ENCODE measurements at places on chromosomes 4 and X.

DNA sequence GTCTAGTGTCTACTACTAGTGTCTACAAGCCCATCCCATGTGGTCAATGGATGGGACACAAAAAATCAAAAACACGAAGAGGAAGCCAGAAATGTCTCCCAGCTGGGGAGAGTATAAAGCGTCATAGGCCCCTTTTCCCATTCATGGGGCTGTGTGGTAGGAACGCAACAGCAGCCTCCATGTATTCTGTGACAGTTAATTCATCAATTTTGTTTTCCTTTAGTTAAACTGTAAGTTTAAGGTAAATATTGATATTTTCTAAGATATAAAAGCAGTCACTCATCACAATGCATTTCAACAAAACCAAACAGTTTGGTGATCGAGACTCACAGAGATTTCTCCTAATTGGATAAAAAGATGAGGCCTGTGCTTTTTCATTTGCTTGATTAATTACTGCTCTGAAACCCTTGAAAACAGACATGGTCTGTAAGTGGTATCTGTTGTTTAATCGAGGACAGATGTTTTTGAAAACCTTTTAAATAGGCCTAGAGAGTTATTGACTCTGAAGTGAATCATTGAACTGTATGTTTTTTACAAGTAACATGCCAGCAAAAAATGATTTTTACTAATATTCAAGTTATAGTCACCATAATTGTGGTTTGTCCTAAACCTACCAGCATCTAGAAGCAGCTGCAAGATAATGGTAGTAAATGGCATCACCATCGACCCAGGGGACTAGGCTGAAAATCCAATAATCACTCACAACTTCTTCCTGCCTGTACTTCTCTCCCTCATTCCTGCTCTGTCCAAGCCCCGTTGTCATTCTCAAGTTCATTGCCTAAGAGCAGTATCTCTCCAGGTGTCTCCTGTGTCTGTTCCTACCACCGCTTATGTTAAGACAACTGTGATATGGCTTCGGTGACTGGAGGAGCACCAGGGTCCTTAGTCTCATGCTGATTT lies 87.7 kb upstream of the SHISA3 start:
- no peak for DNase-seq

DNA sequence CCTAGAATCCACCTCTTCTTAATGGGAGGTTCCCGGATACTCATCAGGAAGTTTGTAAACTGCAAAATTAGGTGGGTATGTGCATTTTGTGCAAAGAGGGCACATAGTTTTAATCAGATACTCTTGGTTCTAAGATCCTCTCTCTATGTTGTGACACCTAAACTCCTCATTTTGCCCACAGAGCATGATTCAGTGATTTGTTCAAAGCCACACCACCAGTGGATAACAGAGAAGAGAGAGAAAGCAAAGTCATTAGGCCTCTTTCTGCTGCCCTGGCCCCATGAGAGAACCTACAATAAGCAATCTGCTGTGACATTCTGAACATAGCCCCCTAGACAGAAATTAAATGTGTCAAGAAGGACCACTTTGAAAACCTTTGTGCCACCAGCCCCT lies 72.3 kb upstream of the STIM2 start:
- no peak for DNase-seq

- no peak for DNase-seq
Measured at GRCh38 chr4:74096265-74096980, 2.6 kb downstream of the CXCL2 start.

GRCh38 chr4:65023883-65024670 lies 614.8 kb upstream of the TECRL start:
- no peak for DNase-seq

GRCh38 chrX:47232803-47233332 lies at the start of gene USP11:
Gene USP11 (plus strand): TSS chrX:47233009. CDS start chrX:47233044, 35 bp downstream.
- DNase-seq = peak; percentile 52

DNA sequence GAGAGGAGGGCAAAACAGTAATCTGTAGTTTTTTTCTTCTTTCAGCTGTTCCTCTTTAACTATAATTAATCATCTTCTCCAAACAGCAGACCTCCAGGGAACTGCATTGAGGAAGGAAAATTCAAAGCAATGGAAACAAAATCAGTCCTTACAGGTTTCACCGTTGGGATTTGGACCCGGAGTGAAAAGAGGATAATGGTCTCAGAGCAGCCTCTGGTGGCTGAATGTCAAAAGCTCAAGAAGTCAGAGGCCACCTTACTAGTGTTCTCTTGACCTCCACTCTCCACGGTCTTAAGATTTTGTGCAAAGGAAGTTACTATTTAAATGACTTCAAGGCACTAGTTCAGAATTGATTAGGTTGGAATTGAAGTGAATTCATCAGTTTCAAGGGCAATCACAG lies 16.0 kb upstream of the MID1 start:
- DNase-seq = no peak

GRCh38 chr4:36422607-36423006 lies 141.2 kb downstream of the DTHD1 start:
- no peak for DNase-seq

GRCh38 chr4:185143601-185143969 lies 519 bp downstream of the SLC25A4 start:
- DNase-seq = peak; percentile 27

GRCh38 chrX:101659601-101660063 lies at the start of gene ARMCX2:
Gene ARMCX2 (minus strand): TSS chrX:101659850. CDS start chrX:101657588, 2,262 bp downstream.
- peak; percentile 20 for DNase-seq

DNA sequence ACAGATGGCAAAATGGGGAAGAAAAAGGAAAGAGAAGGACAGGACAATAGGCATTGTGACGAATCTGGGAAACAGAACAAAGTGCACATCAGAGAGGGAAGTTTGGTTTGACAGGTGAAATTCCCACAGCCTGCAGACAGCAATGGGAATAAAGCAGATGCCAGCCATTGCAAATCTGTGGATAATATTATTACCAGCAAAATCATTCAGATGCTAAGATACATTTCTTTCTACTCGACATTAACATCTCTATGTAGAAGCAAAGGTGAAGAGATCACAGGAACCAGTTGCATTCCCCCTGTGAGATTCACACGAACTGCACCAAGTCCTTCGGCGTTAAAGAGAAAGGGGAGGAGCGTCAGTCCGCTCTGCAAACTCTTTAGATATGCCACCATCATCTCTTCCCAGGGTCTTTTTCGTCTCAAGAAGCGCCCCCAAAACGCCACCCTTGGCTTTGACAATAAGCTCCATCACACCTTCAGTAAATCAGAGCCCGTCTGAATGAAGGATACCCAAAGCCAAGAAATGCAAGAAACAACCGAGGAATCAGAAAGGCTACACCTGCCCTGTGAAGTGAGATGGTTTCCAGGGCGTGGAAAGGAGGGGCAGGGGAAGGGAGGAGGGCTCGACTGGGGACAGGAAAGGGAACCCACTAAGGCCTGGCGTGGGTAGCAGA lies 1.9 kb downstream of the NEUROG2 start:
- no peak for DNase-seq

- DNase-seq = no peak
Measured at GRCh38 chr4:16123356-16124084, 39.7 kb upstream of the PROM1 start.

DNA sequence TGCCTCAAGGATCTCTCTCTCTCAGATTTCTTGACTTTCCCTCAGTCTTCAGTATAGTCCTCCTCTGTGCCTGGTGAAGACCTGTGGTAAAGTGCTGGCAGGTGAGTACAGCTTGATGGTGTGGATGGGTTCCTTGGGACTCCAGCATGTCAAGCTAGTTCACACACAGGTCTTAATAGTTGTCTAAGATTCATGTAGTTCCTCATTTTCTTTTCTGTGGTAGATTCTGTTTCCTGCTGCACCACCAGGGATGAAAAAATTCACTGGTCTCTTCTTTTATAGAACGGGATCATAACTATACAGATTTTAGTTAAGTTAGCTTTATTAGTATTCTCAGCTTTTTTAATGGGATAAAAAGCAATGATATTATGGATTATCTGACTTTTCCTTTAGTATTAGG lies 32.5 kb upstream of the PAQR3 start:
- no peak for DNase-seq

GRCh38 chr4:960636-961350 lies 12.6 kb downstream of the DGKQ start:
- no peak for DNase-seq

GRCh38 chr4:8235224-8235623 lies 34.3 kb upstream of the HTRA3 start:
- no peak for DNase-seq

GRCh38 chr4:87529187-87529586 lies at the start of gene SPARCL1:
Gene SPARCL1 (minus strand): TSS chr4:87529376. CDS start chr4:87499574, 29,802 bp downstream.
- no peak for DNase-seq

DNA sequence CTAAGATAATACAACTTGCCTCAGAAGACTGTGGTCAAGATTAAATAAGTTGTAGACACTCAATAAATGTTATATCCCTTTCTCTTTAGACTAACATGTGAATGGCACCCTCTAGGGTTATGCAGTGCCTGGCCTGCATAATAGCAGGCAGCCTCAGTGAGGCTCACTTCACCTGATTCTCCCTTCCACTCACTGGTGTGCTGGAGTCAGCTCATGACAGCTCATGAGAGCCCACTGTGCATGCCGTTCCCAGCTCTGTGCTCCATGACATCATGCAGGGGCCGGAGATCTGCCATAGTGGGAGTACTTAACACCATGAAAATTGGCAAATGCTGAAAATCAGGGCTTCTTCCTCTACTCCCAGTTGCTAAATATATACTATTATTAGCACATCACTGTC lies 64.5 kb downstream of the TEC start:
- DNase-seq = no peak

GRCh38 chrX:45740291-45740690 lies 539.6 kb upstream of the DIPK2B start:
- no peak for DNase-seq

- DNase-seq = no peak
Measured at GRCh38 chrX:134469486-134469885, 9.5 kb downstream of the HPRT1 start.

GRCh38 chrX:22795671-22796070 lies 204.1 kb upstream of the DDX53 start:
- DNase-seq = no peak

- DNase-seq = no peak
Measured at GRCh38 chr4:80611678-80611979, 276.1 kb downstream of the CFAP299 start.
